ENCODE measurements at places on chromosomes 4 and X. TPM values are rescaled to one million over a fixed set of nuclear protein-coding genes. Genes with fewer than 3 reads are reported as not detected.

HSFX2 gene
- total RNA-seq: not detected

HNRNPH2 gene
- total RNA-seq: 28.7 TPM

PRRG3 gene
- total RNA-seq: not detected

TMEM271 gene
- not detected for total RNA-seq

PCYT1B gene
- total RNA-seq: not detected

SHROOM3 gene
- 0.05 TPM for total RNA-seq

HHIP gene
- total RNA-seq: 0.08 TPM

TENM3 gene
- total RNA-seq: 0.13 TPM

Data from activated T-cell treated with anti-CD3 and anti-CD28 coated beads, Interleukin-2, amount 50 U/mL, for 4 hours (primary cell).